Cortex of kidney (tissue), 1 donor: ENCODE measurements at places on chromosomes 12 and 14.

DNA sequence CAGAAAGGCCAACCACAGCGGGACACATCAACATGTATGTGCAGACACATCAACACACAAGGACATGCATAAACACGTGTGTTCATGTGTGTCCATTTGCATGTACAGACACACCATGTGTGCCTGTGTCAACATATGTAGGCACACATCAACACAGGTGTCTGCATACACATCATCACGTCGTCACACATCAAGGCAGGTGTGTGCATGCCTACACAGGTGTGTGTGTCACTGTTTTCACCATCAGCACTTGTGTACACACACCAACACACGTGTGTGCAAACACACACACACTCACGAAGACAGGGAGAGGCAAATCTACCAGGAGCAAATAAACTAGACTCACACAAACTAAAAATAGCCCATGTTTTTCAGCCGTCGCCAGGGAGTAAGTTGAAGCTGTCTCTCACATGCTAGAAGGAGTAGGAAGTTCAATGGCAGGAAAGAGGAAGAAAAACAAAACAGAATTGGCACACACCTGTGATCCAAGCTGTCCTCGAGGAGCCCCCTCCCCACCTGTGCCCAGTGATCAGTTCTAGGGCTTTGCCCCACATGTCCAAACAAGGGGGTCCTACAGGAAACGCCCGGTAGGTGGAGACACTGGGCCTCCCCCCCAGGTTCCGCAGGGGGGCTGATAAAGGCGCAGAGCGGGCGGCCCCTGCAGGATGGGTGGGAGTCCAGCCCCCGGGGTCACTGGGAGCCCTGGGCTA lies 7.4 kb downstream of the SCARB1 start:
- no peak for DNase-seq

GRCh38 chr12:62123721-62124203 lies 136.4 kb upstream of the USP15 start:
- DNase-seq: no peak

DNA sequence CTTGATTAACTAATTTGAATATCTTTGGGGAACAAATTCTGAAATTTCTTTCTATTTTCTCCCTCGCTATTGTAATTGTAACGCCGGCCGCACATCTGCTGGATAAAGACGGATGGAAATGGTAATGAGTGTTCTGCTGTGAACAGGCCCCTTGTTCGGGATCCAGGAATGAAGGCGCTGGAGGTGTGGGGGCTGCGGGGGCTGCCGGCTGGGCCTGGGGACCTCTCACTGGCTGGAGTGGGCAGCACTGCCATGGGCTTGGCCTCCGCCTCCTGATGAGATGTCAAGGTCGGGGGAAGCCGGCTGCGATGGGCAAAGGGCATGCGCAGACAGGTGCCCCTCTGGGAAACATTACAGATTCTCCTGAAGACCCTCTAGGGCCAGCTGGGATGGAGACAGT lies 175.4 kb downstream of the PHETA1 start:
- DNase-seq: no peak

- DNase-seq: no peak
Measured at GRCh38 chr14:64634558-64634957, 69.7 kb upstream of the PLEKHG3 start.

GRCh38 chr12:118651487-118651886 lies 275.1 kb downstream of the SUDS3 start:
- DNase-seq: no peak

DNA sequence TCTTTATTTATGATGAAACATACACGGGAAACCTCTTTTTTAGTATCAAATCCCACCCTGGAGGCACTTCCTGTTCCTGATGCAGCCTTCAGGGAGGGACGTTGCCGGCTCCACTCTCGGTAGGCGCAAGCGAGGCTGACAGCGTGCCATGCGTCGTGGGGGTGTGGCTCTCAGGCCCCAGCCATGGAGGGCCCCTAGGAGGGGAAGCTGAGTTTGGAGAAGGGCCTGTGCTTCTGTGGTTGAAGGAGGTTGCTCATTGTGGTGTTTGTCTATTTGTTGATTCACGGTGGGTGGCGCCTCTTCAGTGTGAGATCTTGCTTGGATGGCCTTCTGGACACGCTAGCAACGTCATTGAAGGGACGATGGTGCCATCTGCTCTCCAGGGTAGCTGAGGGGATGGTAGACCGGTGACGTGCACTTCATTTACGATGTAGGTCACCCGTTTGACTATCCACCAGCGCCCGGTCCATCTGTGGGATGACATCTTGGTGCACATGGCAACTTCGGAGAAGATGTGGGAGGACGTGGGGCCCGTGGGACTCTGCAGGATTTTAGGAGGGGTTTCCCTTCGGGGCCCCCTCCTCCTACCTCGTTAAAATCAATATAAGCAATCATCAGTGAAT lies 126.3 kb upstream of the RTL1 start:
- no peak for DNase-seq

- DNase-seq: no peak
Measured at GRCh38 chr12:116288735-116289134, 11.2 kb upstream of the MED13L start.

GRCh38 chr12:25014961-25015360 lies 66.1 kb upstream of the BCAT1 start:
- no peak for DNase-seq

GRCh38 chr14:49961270-49962222 lies 68.7 kb downstream of the ARF6 start:
- no peak for DNase-seq
